Fibroblast of skin of right biceps (primary cell): ENCODE measurements at places on chromosomes 3 and 15.

GRCh38 chr15:67383899-67384298, 129.3 kb downstream of the IQCH start:
- DNase-seq, result no peak

- peak; percentile 43 for DNase-seq
Measured at GRCh38 chr15:75061272-75061671, 37.9 kb downstream of the PPCDC start.

DNA sequence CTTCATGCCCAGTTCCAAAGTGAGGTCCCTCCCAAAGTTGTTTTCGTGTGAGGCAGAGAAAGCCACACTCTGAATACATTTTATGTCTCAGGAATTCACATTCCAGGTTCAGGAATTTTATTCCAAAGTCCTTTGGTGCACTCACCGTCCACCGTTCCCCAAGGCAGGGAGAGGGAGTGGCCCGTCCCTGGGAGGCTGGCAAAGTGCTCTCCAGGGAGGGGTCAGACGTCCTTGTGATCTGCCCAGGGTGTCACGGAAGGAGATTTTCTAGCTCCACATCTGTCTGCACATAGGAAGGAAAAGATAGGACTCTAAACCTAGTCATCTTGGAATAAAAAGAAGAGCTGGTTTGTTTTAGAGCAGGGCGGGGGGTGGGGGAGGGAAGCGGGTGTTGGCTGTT, 47.9 kb downstream of the KLF13 start:
- no peak for DNase-seq

DNA sequence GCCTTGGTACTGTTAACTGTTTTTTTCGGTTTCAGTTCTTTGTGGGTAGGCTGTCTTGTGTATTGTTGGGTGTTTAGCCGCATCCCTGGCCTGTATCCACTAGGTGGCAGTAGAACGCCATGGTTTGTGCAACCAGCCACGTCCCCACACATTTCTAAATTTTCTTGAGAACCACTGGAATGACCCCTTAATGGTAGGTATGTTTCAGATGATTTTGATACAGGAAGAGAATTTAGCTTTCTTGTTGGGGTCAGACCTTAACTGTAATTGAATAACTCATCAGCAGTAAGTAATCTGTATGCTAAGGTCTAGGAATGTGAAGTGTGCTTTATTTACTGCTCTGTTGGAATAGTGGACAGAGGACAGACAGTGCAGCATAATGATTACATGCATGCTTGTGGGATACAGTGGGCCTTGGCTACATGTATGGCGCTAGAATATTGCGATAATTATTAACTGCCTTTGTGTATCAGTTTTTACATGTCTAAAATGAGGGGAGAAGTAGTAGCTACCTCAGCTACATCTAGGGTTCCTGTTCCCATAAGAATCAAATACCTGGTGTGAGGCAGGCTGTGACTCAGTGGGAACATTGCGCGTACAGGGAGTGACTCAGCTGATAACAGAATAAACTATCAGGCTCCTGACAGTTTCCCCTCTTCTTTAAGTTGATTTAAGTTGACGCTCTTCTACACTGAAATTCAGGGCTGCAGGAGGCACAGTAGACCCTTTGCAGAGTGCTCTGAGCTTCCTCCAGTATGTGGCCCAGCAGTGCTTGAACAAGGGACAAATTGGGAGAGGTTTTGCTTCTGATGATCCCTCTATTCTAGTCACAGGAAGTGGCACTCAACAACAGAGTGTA, 25.0 kb upstream of the GPR171 start:
- peak; percentile 87 for DNase-seq

DNA sequence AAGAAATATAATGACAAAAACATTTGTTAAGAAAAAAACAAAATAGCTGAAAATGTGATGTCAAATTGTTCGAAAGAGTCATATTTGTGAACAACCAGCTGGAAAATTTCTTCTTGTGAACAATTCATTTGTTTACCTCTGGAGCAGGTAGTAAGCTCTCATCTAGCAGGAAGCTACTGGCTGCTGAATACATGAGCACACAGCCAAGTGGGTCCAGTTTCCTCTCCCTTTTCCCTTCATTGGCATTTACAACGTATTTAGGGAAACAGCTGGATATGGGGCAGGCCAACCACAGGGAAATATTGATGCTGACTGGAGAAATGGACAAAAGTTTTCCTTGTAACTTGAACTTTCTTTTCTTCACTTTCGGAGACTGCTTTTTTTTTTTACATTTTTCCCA, 1354.7 kb upstream of the EPHA6 start:
- no peak for DNase-seq

- DNase-seq, result peak; percentile 57
Measured at GRCh38 chr15:64911311-64912186, at the start of gene ANKDD1A. Gene ANKDD1A (plus strand): TSS chr15:64911902. CDS start chr15:64911931, 29 bp downstream.

- no peak for DNase-seq
Measured at GRCh38 chr3:76016111-76016510, 230.8 kb upstream of the ZNF717 start.

DNA sequence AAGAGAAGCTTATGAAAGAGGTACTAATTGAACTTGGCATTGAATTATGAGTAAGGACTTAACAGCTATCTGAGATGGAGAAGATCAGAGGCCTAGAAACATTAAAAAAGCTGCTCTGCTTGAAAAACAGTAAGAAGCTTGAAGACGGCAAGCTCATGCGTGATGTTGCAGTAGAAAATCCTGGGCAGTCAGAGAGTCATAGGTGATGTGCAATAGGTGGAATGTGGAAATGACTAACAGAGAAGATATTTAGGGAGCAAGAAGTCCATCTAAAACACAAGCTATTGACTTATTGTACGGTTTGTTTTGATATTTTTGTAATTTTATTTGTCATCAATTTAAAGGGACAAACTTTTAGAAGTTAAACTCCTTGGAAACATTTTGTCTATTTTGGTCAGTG, 1101.4 kb downstream of the ROBO2 start:
- peak; percentile 40 for DNase-seq

DNA sequence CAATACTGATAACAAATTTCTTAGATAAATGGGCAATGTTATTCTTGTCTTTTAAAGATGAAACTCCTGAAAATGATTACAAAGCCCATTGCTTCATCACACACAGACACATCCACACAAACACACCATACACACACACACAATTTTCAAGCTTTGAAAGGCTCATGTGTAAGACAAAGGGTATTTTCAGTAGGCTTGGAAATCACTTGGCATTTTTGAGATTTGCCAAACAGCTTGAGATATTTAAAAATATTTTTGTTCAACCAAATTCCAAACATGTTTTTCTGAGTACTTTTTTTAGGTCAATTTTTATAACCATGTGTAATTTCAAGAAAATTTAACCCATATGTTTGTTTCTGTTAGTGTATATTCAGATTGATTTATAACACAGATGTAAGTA, 283.7 kb downstream of the ROBO2 start:
- peak; percentile 25 for DNase-seq

- no peak for DNase-seq
Measured at GRCh38 chr15:28919679-28920655, 34.2 kb downstream of the APBA2 start.

DNA sequence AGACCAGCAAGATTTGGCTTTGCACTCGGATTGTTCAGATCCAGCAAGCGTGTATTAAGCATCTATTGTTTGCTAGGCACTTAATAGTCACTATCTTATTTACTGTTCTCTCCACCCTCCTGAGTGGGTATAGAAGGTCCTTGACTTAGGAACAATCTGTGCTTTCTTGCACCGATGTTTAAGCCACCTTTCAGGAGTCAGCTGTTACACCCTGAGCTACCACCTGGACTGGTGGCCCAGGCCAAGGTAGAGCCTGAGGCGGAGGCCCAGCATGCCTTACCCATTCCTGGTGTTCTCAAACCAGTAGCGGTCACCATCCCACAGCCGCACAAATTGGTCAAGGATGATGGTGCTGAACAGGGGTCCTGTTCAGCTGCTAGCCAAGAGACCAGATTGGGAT, 10.0 kb downstream of the DUOX1 start:
- DNase-seq, result no peak

- peak; percentile 65 for DNase-seq
Measured at GRCh38 chr3:43243590-43244587, 42.5 kb upstream of the SNRK start.

GRCh38 chr3:21750831-21751391, at the start of gene ZNF385D:
Gene ZNF385D (minus strand): TSS chr3:21751210. CDS start chr3:21750916, 294 bp downstream.
- DNase-seq, result peak; percentile 69

GRCh38 chr15:49720261-49720660, 99.4 kb downstream of the DTWD1 start:
- no peak for DNase-seq

GRCh38 chr15:81376231-81376630, 2.2 kb upstream of the TMC3 start:
- no peak for DNase-seq

DNA sequence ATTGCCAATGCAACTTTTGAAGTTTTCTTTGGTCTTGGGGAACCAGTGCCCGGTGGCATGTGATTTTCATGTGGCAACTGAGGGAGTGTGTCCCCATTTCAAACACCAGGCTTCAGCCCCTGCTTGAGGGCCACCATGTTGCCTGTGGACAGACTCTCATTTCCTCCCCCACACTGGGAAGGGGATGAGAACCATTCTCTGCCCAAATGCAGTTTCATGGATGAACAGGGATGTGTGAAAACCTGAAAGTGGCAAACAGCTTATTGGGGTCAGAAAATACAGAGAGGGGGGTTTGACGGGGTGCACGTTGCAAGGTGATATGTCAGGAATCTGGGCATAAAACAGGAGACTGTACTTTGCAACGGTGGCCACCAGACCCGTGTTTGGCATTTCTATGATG, 6.3 kb downstream of the FAM107A start:
- no peak for DNase-seq

DNA sequence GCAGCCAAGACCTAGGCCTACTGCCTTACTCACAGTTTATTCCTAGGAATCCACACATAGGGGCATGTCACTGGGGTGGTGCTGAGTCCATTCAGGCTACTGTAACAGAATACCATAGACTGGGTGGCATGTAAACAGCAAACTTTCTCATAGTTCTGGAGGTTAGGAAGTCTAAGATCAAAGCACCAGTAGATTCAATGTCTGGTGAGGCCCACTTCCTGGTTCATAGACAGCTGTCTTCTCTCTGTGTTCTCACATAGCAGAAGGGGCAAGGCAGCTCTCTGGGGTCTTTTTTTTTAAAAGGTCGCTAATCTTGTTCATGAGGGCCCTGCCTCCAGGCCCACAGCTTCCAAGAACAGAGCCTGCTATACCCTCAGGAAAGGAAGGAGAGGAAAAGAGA, 113.9 kb upstream of the MANF start:
- DNase-seq, result no peak

- no peak for DNase-seq
Measured at GRCh38 chr3:4289044-4289443, 14.1 kb upstream of the SETMAR start.

DNA sequence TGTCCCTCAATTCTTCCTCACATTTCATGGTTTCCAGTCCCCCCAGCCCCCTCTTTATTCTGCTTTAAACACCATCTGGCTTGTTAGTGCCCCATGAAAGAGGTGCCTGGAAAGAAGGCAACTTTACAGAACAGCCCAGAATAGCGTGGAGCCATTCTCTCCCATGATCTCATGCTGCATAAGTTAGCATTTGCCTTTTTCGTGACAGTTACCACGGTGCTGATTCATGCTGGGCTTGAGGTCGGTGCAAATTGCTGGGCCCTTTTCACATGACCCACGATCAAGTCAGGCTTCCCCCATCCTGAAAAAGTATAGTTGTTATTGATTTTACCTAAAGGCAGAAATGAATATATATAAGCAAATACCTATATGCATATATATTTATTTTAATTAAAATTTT, 29.6 kb downstream of the SQOR start:
- DNase-seq, result peak; percentile 38

GRCh38 chr3:30631243-30631904, 25.0 kb downstream of the TGFBR2 start:
- DNase-seq, result no peak

- DNase-seq, result no peak
Measured at GRCh38 chr3:133836497-133837158, 31.0 kb downstream of the SRPRB start.

DNA sequence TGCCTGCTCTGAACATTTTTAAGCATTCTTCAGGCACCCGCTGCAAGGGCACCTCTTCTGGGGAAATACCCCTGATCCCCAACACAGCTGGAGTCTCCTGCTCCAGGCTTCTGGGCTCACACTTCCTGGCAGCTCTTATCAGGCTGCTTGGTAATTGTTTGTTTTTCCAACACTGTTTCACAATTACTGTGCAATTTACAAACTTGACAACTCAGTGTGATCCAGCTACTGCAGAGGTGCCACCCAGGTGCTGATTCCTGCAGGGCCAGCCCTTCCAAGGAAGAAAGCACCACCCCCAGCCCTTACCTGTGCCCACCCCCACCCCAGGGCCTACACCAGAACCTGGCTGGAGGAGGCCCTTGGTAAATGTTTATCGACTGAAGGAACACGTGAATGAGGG, 66.5 kb downstream of the MAGEF1 start:
- no peak for DNase-seq

GRCh38 chr3:194162070-194162678, 26.2 kb downstream of the HES1 start:
- DNase-seq, result no peak

DNA sequence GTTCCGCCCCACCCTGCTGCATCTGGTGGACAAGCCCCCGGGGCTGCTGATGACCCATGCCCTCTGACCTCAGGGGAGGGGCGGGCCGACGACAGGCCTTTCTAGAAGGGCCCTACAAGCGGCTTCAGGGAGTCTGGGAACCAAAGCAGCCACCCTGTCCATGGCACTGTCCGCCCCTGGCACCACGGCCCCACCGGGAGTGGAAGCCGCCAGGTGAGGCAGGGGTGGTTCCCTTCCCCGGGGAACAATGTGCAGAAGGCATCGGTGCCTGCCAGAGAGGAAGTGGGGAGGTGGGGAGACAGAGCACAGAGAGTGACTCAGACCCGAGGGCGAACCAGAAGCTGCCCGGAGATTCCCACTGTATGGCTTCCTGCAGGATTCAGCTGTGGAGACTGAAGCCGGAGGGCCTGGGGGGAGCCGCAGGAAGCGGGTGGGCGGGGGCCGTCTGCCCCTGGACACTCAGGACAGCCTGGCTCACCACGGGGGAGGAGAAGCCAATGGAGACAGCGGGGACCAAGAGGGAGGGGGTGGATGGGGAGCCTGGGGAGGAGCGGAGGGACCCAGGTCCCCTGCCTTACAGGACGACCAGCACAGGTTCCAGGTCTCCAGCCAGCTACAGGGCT, 134.0 kb downstream of the TPRA1 start:
- peak; percentile 70 for DNase-seq

DNA sequence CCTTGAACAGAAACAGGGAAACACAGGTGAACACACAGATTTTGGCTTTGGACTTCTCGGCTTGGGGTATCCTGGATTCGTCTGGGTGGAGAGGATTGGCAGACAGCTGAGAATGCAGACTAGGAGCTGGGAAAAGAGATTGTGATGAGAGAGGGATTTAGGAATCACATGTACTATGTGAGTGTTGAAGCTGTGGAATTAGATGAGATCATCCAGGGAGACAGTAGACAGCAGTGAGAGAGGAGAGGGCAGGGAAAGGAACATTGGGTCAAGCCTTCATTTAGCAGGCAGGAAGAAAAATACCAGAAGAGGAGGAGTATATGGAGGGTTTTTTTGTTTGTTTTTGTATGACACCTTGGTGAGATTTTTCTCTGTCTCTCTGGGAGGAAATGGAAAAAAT, 262.1 kb upstream of the TBL1XR1 start:
- DNase-seq, result peak; percentile 87

GRCh38 chr3:144756704-144757440, 785.2 kb downstream of the DIPK2A start:
- no peak for DNase-seq
